ENCODE measurements at places on chromosomes 7 and 10.

GRCh38 chr10:43598446-43598845 lies 7.8 kb upstream of the ZNF485 start:
- DNase-seq, result peak; percentile 47

GRCh38 chr10:89348481-89348880 lies 20.7 kb downstream of the IFIT3 start:
- no peak for DNase-seq

GRCh38 chr10:95601116-95601719 lies 40.0 kb upstream of the SORBS1 start:
- peak; percentile 81 for DNase-seq

GRCh38 chr10:88526501-88527105 lies 56.5 kb downstream of the RNLS start:
- DNase-seq, result no peak

Measured in Right ventricle myocardium superior (tissue), 1 donor.